Activated naive CD4-positive, alpha-beta T cell (primary cell): ENCODE measurements at places on chromosomes 12 and 14.

DNA sequence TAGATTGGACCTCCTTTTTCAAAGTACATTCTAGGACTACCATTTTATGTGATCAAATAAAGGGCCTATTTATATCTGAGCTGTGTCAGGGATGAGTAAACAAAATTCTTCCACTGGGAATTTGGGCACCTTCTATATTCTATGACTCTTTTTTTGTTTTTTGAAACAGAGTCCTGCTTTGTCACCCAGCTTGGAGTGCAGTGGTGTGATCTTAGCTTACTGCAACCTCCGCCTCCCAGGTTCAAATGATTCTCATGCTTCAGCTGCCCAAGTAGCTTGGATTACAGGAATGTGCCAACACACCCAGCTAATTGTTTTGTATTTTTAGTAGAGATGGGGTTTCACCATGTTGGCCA, 64.8 kb downstream of the DRAM1 start:
- no peak for DNase-seq

GRCh38 chr12:94791933-94792332, 141.6 kb upstream of the TMCC3 start:
- DNase-seq, result no peak

DNA sequence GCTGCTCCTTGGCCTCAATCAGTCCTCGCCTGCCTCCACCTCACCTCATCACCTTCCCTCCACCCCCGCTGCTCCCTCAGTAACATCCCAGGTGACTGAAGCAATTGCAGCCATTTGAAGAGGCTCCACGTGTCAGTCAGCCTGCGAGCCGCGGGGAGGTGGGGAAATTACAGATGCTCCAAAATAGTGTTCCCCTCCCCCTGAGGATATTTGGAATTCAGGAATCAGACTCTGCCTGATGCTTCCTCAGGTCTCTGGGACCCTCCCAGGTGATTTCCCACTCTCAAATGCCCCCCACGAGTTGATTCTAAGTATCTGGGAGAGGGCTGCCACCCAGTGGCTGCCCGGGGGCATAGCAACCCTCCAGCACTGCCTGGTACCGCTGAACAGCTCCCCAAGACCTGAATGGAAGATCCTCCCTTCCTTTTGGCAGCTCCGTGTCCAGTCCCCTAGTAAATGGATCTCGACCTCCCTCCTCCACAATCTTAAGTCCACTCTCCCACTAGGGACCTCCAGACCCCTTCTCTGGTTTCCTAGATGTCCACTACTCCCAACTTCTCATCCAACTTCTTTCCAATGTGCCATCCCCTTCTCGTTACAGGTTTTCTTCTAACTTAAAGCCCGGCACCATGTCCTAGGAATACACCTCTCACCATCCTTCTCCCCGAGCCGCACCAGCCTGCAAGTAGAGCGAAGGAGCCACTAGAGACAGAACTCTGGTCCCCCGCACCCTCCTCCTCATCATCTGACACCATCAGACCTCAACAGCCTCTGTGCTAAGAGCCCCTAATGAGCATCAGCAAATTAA, 1.4 kb upstream of the ASIC1 start:
- peak; percentile 48 for DNase-seq

DNA sequence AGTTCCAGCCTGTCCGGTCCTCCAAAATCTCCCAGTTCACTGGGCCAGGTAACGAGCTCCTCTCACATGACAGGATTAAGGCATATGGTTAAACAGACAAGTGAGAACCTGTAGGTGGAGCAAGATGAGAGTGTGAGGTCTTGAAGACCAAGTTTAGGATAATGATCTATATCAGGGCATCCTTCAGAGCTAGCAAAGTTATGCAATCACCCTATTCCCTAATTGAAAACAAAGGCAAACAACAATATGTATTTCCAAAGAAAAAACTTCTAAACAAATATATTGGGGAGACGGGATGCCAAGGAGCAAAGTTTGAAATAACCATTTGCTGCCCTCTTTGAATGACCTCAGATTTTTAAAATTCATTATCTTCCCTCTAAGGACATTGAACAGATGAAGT, 571.2 kb downstream of the BCL11B start:
- DNase-seq, result no peak

GRCh38 chr12:65511912-65512311, 233.4 kb downstream of the MSRB3 start:
- no peak for DNase-seq

- DNase-seq, result no peak
These were observed 5.0 kb upstream of the RAB21 start for GRCh38 chr12:71749666-71750065.

- no peak for DNase-seq
These were observed 46.8 kb downstream of the PRKCH start for GRCh38 chr14:61368114-61368710.

- DNase-seq, result no peak
These were observed 23.7 kb downstream of the PLXNC1 start for GRCh38 chr12:94172031-94172430.

DNA sequence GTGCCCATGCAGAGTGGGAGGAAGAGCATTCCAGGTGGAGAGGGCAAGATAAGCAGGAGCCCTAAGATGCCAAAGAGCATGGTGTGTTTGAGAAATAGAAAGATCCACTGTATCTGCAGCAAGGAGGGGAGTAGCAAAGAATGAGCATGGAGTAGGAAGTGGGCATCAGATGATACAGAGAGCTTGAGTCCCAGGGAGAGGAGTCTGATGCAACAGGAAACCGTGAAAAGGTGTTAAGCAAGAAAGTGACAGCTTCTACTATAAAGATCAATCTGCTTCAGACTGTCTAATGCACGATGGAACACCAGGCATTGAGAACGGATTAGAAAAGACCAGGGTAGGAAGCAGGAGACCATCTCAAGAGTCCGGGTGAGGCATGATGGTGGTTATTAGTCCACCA, 12.3 kb upstream of the GPRC5D start:
- DNase-seq, result no peak

DNA sequence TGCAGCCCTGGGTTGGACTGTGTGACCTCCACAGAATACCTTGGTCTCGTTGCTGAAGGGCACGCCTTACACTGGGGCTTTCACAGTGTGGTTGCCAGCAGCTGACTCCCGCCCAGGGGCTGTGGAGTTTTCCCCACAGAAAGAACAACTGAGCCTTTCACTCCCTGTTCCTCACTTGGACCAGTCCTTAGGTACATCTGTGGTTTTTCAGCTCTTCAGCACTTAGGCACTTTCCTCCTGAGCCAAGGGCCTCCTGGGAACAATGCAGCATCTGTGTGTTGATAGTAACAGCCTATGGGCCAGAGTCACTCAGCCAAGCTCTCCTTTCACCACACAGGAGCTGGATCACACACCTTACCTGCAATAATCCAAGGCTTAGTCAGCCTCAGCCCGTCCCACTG, 25.0 kb downstream of the ERP27 start:
- no peak for DNase-seq

DNA sequence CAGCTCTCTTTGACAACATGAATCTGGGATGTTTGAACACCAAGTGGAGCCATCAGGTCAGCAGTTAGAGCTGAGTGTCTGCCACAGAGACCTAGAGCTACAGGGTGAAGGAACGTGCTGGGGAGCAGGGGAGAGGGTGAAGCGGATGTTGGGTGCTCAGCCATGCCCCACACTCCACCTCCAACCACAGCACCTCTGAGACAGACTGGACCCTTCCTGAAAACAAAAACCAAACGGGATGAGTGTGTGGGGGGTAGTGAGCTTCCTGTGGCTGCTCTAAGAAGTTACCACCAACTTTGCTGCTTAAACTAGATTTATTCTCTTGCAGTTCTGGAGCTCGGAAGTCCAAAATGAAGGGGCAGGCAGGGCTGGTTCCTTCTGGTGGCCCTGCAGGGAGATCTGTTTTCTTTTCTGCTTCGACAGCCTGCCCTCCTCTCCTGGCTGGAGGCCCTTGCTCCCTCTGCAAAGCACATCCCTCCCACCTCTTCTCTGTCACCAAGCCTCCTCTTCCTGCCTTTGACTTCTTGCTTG, 5.6 kb upstream of the GOLGA3 start:
- DNase-seq, result no peak

- no peak for DNase-seq
These were observed 3.2 kb downstream of the IPO8 start for GRCh38 chr12:30692470-30692869.

DNA sequence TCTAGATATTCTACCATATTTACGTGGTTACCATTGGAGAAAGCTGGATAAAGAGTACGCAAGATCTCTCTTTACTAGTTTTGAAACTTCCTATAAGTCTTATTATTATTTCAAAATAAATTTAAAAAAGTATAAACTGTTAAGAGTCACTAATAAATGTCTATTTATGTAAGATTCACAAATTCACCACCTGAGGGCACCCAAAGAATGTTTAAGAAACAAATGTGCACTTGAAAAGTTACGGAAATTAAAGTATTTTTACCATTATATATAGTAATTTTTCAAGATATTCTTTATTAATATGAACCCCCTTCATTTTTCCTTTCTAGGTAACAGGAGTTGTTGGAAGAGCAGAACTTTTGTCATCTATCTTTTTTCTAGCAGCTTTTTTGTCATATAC, 11.9 kb downstream of the TMTC3 start:
- DNase-seq, result no peak

DNA sequence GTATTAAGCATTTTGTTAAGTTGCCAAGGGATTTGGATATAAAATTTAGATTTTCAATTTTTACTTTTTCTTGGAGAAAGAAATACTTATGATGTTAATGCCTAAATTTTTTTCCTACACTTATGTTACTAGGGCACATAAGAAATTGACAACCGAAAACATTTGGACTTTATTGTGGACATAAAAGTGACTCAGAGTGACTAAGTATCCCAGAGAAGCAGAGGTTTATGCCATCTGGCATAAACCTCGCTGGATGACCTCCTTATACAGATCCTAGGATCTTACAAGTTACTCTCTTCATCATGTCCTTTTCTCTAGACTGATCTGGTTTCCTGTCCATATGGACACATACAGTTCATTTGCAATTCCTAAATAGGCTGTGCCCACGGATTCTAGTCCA, 89.8 kb downstream of the RERG start:
- DNase-seq, result no peak

- DNase-seq, result no peak
These were observed 1.5 kb upstream of the RPAP3 start for GRCh38 chr12:47707355-47707754.

GRCh38 chr12:41794336-41794735, 350.3 kb downstream of the GXYLT1 start:
- no peak for DNase-seq

- peak; percentile 88 for DNase-seq
These were observed at the start of gene CPSF6 for GRCh38 chr12:69239352-69239921. Gene CPSF6 (plus strand): TSS chr12:69239569. CDS start chr12:69239647, 78 bp downstream.

DNA sequence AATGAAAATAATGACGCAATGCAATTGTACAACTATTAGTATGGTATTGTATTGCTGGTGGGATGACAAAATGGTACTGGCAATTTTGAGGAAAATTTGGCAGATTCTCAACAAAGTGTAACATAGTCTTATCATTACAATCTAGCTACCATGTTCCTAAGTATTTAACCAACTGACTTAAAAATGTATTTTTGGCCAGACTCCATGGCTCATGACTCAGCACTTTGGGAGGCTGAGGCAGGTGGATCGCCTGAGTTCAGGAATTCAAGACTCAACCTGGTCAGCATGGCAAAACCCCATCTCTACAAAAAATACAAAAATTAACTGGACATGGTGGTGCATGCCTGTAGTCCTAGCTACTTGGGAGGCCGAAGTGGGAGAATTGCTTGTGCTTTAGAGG, 1409.5 kb downstream of the AACS start:
- DNase-seq, result no peak

DNA sequence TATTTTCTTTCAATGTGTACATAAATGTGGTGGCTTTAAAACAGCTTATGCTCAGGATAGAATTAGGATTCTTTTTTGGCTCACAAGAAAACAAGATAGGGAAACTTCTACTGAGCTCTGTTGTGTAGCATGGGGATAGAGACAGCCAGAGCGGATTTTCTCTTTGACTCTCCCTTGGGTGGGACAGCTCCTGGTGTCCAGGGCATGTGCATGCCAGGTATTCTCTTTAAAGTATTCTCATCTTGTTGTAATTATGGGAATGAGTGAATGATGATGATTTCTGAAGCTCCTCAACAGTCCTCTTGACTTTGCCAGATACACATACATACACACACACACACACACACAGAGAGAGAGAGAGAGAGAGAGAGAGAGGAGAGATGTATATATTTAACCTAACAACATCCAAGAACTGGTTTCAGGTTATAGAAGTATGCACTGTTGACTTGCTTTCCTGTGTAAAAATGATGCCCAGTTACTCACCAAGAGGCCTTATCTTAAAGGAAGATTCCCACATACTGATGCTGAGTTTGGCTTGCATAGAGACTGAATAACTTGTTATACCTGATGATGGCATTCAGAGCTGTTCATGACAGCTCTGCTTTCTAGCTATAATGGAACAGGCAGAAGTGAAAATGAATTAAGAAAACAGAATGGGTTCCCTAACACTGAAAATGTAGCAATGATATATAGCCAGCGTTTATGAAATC, 387.5 kb downstream of the EGLN3 start:
- DNase-seq, result no peak

GRCh38 chr12:111437816-111438454, 32.2 kb downstream of the SH2B3 start:
- DNase-seq, result no peak

DNA sequence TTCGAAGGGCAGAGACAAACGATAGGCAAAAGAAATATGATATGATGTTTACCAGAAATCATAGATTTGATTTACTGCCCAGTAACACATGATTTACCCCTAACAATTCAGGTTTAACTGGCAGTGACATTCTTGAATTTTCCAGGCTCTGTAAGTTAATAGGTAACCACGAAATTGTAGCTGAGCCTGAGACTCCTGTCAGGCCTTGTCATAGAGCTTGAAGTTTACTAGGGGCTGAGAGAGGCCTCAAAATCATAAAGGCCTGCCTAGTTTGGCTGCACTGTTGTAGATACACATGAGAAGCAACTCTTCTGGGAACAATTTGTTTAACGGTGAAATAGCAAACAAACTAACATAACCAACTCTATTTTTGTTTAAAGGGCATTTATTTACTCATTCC, 3.3 kb downstream of the ERP27 start:
- no peak for DNase-seq

DNA sequence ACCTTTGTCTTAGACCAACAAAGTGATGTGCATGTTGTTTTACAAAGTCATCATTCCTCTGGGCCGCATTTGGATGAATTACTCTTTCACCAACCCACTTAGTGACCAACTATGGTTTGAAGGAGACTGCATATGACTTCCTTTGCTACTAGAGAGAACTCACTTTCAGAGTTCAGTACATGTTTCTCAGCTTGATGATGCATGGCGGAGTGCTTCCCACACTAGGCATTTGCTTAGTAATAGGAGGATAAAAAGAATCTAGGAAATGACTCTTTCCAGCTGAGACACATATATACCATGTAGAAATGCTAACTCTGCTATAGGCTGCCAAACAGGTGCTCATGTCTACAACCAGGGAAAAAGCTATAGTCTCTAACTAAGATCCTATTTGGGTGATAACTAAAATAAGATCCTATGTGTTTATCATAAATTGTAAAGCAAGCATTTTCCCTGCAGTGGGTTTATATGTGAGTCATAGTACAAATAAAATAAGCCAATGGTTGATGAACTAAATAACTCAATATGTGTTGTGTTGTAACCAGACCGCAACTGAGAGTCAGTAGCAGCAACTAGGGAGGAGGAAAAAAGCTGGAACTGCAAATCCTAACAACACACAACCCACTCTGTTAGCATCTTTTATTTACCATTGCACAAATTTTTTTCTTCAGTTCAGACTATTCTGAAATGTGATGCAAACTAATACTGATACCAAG, 87.2 kb downstream of the TSPAN8 start:
- DNase-seq, result no peak

GRCh38 chr12:47361389-47362021, 281.7 kb upstream of the AMIGO2 start:
- DNase-seq, result peak; percentile 8
